ENCODE measurements at places on chromosomes 6 and 20.

GRCh38 chr6:147142684-147143245, 61.5 kb upstream of the STXBP5 start:
- no peak for DNase-seq

GRCh38 chr20:43982886-43983285, 68.2 kb downstream of the TOX2 start:
- no peak for DNase-seq

- DNase-seq = no peak
Measured at GRCh38 chr6:37788259-37788658, 31.3 kb upstream of the ZFAND3 start.

GRCh38 chr6:65182681-65183080, 524.3 kb downstream of the EYS start:
- no peak for DNase-seq

DNA sequence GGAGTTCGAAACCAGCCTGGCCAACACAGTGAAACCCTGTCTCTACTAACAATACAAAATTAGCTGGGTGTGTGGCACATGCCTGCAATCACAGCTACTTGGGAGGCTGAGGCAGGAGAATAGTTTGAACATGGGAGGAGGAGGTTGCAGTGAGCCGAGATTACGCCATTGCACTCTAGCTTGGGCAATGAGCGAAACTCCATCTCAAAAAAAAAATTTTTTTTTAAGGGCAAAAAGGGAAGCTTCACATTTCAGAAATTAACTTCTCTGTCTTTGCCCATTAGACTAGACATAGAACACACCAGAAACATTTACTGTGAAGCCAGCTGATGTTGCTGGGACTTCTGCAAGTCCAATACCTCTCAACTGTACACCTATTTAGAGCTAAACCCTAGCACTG, 90.8 kb upstream of the HDAC2 start:
- no peak for DNase-seq

DNA sequence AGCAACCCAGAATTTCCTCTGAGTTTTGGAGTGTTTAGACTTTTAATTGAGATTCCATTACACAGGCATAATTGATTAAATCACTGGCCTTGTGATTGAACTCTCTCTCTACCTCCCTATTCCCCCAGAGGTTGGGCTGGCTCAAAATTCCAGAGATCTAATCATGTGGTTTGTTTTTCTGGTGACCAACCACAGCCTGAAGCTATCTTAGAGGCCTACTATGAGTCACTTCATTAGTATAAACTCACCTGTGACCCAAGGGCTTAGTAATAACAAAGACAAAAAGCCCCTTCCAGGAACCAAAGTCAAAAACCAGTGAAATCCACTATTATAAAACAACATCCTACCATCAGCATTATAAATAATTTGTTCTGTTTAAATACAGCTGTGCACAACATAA, 992.5 kb upstream of the CITED2 start:
- no peak for DNase-seq

GRCh38 chr6:122126894-122127293, 272.6 kb upstream of the HSF2 start:
- no peak for DNase-seq

- DNase-seq = peak; percentile 84
Measured at GRCh38 chr6:32415521-32416019, 8.6 kb upstream of the BTNL2 start.

GRCh38 chr6:134376785-134377184, 58.9 kb upstream of the SGK1 start:
- no peak for DNase-seq

- no peak for DNase-seq
Measured at GRCh38 chr20:39850821-39851330, 838.2 kb downstream of the MAFB start.

- no peak for DNase-seq
Measured at GRCh38 chr6:163259689-163260088, 154.8 kb upstream of the QKI start.

DNA sequence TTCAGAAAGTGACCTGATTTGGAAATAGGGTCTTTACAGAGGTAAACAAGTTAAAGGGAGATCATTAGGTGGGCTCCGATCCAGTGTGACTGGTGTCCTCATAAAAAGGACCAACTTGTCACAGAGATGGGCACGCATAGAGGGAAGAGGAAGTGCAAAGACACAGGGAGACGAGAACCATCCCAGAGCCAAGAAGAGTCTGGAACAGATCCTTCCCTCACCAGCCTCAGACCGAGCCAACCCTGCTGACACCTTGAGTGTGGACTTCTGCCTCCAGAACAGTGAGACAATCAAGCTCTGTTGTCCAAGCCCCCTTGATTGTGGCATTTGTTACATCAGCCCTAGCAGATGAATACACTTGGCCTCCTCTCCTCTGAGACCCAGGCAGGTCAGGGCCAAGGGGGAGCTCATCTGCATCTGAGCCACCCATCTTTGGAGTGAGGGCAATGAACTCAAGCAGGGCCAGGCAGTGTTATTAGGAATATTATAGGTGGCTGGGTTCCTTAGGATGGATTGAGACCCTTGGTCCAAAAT, 22.2 kb upstream of the SCML4 start:
- no peak for DNase-seq
